CD4-positive, CD25-positive, alpha-beta regulatory T cell (primary cell): ENCODE measurements at places on chromosomes 2 and 18. TPM values are rescaled to one million over a fixed set of nuclear protein-coding genes. Genes with fewer than 3 reads are reported as not detected.

The CAVIN2 gene
- polyA plus RNA-seq: not detected

The CRYGD gene
- polyA plus RNA-seq: not detected

The TMEM182 gene
- polyA plus RNA-seq: 6.2 TPM

The AOX1 gene
- not detected for polyA plus RNA-seq

The DNAJC5G gene
- polyA plus RNA-seq: not detected

The IL1A gene
- polyA plus RNA-seq: not detected

The BOD1L2 gene
- not detected for polyA plus RNA-seq

The FN1 gene
- polyA plus RNA-seq: 0.84 TPM

The SERPINB7 gene
- polyA plus RNA-seq: not detected

The QPCT gene
- polyA plus RNA-seq: not detected

The SKOR2 gene
- not detected for polyA plus RNA-seq

DNA sequence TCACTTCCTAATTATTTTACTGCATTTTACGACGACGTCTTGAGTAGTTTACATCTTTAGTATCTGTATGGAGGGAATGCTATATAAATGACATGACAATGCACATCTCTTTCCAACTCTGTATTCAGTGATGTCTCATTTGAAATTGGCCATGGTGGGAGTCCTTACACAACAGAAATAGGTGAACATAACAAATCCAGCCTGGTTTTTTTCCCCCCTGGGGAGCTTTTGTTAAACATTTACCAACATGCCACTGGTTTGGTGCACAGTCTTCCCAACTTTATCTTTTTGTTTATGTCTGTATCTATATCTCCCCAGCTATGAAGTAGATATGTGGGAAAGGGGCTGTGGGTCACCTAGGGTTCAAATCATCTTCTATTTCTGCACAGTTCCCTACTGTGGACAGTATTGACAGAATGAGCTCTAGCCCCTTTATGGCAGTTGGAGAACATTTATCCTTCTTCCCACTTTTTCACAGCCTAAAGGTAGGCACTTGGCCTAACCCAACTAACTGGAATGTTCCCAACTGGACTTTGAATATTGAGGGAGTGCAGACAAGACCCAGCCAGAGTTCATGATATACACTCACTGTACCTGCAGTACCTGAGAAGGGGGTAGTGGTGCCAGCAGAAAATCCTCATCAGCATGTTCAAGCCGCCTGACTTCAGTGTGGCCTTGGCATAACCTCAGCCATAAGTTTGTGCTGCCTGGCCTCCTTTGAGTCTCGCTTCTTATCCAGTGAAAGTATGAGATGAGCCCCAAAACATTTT, 5.7 kb upstream of the RTKN start:
- no peak for DNase-seq

- no peak for DNase-seq
Observed at GRCh38 chr18:8794156-8794933, 89.0 kb downstream of the MTCL1 start.

DNA sequence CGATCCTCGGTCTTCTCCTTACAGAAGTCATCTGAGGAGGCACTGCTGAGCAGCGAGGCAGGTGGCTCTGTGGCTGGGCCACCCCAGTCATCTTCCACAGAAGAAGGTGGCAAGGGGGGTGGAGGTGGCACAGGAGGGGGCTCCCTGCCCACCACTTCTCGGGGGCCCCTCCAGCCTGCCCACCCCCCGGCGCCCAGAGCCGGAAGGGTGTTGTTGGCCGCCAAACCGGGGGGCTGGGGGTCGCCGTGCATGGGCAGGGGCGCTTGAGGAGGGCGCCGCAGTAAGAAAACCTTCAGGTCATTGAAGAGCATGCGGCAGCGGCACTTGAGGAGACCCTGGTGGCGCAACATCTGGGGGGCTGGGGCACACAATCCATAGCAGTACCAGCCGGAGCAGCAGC, 2.5 kb downstream of the MARCHF4 start:
- no peak for DNase-seq

DNA sequence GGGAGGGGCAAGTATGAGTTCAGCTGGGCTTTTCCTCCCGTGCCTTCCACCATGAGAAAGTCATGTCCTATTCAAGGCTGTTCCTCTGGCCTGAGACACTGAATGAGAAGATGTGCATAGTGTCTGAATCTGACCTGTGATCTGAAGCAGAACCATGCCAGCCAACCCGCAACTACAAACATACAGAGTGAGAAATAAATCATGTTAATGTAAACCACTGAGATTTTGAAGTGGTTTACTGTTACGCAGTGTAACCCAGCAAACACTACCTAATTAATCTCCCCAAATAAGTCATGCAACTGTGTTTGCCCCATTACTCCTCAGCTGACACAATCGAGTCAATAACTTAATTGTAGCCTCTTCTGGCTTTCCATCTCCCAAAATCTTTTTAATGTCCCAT, 49.2 kb downstream of the METTL4 start:
- DNase-seq: no peak

DNA sequence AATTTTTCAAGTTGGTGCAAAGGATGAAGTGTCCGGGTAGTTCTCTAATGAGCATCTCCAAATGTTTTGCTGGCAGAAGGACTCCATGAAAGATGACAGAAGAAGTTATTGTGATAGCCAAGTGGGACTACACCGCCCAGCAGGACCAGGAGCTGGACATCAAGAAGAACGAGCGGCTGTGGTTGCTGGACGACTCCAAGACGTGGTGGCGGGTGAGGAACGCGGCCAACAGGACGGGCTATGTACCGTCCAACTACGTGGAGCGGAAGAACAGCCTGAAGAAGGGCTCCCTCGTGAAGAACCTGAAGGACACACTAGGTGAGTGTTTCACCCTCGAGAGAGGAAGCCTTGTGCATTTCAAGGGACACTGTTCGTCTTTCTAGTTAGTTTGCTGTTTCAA, 110.3 kb downstream of the NCK2 start:
- no peak for DNase-seq

DNA sequence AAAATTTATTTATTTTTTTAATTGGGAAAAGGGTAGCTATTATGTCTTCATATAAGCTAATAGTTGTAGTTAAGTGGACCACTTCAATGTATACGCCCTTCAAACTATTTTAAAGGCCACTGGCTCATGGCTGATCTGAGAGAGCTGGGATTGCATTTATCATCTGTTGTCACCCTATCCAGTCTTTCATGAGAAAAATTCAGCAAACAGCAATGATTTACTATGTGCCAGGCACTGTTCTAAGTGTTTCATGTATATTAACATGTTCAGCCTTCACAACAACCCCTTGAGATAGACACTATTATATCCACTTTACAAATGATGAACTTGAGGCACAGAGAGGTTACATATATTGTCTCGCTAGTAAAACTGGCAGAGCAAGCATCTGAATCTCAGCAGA, 66.1 kb upstream of the ZNF397 start:
- no peak for DNase-seq

GRCh38 chr2:145813481-145813880, 1293.6 kb upstream of the ZEB2 start:
- DNase-seq: no peak

DNA sequence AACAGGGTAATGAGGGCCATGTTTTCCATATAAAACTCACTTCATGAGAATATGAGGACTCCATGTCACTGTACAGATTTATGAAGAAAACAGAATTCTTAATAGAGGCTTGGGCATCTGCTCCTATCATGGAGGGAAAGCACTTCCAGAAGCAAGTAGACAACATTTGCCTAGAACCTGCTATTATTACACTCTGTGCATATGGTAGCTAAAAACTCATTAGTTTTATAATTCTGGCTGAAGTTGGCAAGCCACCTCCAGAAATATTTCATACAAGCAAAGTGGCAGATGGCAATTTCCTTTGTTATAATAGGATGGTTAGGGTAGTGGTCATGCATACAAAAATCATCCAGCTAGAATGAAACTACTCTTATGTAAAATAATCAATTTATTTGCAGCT, 65.8 kb upstream of the TLK1 start:
- no peak for DNase-seq

DNA sequence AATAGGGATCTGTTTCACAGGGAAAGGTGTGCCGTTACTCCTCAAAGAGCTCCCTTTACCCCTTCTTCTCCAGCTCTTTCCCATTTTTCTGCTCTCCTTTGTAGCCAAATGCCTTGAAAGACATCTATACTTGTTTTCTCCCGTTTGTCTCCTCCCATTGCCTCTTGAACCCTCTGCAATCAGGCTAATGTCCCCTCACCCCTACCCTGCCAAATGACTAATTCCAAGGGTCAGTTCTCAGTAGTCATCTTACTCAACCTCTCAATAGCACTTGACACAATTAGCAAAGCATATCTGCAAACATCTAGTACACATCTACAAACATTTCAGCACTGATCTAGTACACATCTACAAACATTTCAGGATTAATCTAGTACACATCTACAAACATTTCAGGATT, 12.6 kb downstream of the MRO start:
- DNase-seq: no peak

GRCh38 chr2:149399934-149400615, 69.7 kb downstream of the LYPD6 start:
- no peak for DNase-seq

DNA sequence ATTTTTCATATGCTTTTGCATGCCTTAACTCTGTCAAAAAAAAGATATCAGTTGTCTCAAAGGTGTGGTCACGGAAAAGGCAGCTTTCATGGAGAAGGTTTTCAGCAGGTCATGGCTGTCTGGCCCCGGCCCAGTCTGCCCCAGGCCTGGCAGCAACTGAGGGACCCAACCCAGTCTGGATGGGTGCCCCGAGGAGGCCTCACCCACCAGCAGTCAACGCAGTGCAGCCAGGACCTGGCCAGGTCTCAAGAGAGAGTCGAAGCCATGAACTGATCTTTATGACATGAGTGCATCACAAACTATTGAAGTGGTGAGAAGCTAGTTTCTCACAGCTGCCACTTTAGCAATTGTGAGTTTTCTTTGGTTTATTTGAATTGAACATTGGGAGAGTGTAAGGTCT, 7.9 kb downstream of the TUBB6 start:
- no peak for DNase-seq

GRCh38 chr2:199258291-199258690, 199.4 kb downstream of the SATB2 start:
- DNase-seq: no peak

- DNase-seq: no peak
Observed at GRCh38 chr2:121018136-121019061, 266.6 kb downstream of the TFCP2L1 start.

GRCh38 chr2:138493334-138493733, 8.2 kb upstream of the SPOPL start:
- no peak for DNase-seq

DNA sequence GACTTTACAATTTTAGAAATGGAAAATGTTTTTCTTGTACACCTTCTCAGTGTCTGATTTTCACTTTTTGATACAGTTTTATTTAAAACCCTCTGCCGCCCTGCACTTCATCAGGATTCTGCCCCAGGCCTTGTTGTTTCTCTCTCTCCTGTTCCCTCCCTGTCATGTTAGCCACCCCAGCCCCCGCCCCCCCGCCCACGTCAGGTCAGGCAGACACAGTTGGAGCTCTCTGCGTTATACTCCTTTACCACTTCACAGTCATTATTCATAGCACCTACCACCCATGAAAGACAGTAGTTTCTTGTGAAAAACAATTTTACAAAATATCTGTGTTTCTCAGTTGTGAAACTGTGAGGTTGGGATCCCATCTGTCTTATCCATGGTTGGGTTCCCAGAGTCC, 21.5 kb downstream of the ADNP2 start:
- no peak for DNase-seq

DNA sequence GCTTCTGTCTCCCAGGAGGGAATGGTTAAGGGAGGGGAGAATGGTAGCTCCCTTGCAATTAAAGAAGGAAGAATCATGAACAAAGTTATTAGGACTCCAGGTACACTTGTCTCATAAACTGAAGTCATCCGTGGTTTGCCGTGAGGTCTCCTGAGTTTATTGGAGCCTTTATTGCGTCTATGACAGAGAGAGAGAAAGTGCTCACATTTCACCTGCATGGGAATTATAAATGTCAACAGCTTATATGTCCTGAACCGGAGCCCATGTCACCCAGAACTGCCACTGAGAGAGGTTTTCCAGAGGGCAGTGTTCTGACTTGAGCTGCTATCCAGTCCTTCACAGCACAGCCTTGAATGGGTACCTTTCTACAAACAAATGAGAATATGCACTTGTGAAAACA, 104.3 kb downstream of the STPG4 start:
- no peak for DNase-seq

GRCh38 chr2:232993231-232993821, 19.7 kb downstream of the NGEF start:
- DNase-seq: no peak

GRCh38 chr2:240437861-240438809, 2.7 kb downstream of the GPC1 start:
- DNase-seq: peak; percentile 59

GRCh38 chr2:177314722-177315264, 50.3 kb upstream of the NFE2L2 start:
- no peak for DNase-seq

DNA sequence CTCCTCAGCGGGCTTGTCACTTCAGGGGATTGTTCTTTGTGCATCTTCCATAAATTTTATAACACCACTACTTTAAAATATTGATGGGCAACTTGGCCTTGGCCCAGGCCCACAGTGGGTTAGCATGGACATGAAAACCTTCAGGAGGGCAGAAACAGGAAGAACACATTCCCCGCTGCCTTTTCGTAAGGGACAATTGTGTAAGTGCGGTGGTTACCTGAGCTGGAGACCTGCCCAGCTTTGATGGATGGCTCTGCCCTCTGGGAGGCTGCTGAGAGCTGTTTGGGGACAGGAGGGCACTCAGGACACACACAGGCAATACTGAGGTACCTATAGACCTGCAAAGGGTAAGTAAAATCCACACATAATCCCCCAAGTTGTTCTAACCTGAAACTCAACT, 46.8 kb downstream of the FECH start:
- no peak for DNase-seq

DNA sequence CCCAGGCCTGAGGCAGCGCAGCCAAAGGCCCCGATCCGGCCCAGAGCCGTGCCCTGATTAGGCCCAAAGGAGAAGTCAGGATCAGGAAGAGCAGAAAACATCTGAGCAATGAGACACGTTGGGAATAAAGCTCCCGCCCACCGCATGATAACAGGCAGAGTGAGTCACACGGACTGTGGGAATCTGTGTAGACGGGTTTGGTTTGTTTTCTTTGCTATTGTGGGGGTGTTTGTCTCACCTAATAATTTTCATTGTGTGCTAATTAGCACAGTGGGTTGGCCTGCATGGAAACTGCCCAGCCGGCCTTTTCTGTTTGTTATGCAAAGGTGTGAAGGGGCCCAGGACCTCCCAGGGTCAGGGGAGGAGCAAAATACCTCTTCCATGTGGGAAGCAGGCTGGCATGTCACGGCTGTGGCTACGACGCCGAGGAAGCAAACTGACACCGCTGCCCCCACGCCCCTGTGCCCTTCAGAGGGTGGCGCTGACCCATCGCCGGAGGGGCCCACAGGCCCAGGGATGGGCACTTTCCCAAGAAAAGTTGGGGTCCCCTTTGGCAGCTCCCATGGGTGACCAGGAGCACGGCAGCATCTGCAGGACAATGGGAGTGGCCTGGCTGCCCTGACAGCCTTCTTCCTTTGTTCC, 68.4 kb upstream of the CTDP1 start:
- no peak for DNase-seq

DNA sequence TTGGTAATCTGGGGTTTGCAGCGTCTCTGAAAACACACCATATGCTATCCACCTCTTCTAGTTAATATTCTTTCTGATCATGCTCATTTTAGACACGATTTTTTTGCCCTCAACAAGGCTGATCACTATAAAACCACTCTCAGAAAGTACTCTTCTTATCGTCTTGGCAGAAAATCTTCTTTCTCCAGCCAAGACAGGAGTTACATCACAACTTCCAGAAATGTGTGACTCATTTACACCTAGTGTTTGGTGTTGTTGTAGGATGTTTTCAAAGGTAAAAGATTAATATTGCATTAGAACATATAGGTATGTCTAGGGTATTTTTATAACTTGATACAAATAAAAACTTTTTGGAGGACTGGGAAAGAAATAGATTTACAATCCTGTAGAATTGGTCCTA, 138.5 kb upstream of the NETO1 start:
- DNase-seq: no peak
